ENCODE measurements at places on chromosomes 6 and 20. TPM values are rescaled to one million over a fixed set of nuclear protein-coding genes. Genes with fewer than 3 reads are reported as not detected.

The POPDC3 gene
- total RNA-seq = 4.7 TPM

The VWA7 gene
- 8.6 TPM for total RNA-seq

The FAM184A gene
- total RNA-seq = 5.0 TPM

The ADGB gene
- 0.12 TPM for total RNA-seq

The SOX12 gene
- 15.1 TPM for total RNA-seq
